ENCODE measurements at places on chromosomes 7 and 10. TPM values are rescaled to one million over a fixed set of nuclear protein-coding genes. Genes with fewer than 3 reads are reported as not detected.

EXOC6 gene
- 8.5 TPM for total RNA-seq

CARD11 gene
- not detected for total RNA-seq

DNA sequence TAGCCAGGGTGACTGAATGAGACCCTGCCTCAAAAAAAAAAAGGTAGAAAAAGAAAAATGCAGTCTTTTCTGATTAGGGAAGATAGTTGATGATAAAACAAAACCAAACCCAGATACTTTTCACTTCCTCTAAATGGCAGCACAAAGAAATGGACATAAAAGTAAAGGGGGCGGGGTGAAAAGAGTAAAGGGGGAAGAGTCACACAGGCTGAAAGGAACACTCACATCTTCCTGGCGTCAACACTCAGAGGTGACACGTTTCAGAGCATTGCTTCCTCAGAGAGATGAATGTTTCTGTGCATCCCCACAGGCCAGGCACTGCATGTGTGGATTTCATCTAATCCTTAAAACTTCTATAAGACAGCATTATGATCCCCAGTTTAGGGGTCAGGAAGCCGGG lies 81.2 kb downstream of the HIPK2 start:
- no peak for DNase-seq

GRCh38 chr10:129814681-129815646 lies 149.1 kb downstream of the EBF3 start:
- no peak for DNase-seq

DNA sequence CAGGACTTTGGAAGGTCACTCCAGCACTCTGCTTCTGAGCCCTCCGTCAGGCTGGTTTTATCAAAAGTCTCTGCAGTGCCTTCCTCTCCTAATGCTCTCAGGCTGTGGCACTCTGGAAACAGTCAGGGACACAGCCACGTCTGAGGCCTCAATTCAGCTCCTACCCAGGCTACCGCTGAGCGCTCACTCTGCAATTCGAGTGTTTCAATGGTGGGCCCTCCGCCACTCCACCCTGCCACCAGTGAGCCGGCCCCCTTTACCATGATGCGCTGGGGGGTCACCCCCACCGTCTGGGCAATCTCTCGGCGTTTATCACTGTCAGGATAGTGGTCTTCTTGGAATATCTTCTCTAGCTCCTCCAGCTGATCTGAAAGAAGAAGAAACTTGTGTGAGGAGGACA lies 3.5 kb downstream of the NOBOX start:
- DNase-seq: no peak

DNA sequence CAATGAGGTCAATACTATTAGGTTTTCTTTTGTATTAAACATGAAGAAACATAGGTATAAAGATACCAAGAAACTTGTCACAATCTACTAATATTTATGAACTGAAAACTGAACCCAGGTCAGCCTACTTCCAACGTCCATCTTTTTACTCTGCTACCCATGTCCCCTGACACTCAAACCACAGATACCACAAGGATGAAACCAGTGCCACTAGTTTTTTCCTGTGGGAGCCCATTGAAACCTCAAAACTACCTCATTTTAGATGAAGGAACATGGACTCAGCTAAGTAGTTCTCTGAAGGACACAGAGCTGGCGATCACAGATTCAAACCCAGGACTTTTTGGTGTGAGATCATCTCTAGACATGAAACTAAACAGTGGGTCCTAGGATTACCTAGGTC lies 6.8 kb downstream of the TET1 start:
- no peak for DNase-seq

- no peak for DNase-seq
Observed at GRCh38 chr10:129652021-129652420, 185.0 kb downstream of the MGMT start.

DNA sequence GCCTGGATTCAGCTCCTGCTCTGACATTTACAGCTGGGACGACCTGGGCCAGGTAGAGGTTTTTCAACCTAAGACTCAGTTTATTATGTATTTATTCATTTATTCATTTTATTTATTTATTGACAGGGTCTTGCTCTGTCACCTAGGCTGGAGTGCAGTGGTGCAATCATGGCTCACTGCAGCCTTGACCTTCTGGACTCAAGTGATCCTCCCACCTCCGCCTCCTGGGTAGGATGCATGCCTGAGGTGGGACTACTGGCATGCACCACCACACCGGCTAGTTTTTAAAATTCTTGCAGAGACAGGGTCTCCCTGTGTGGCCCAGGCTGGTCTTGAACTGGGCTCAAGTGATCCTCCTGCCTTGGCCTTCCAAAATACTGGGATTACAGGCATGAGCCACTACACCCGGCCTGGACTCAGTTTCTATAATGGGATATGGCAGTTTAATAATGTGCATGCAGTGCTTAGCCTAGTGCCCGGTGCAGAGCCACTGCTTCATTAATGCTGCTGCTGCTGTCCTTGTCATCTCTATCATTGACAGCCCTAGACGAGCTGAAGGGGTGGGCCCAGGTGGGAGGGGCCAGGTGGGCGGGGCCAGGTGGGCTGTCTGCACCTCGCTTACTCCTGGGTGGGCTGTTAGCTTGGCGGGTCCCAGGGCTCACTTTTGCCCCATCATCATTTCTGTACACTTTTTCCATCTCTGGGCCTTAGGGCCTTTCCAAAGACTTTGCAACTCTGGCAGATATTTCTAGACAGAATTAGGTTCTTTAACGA lies 92.6 kb downstream of the LHPP start:
- DNase-seq: no peak

DNA sequence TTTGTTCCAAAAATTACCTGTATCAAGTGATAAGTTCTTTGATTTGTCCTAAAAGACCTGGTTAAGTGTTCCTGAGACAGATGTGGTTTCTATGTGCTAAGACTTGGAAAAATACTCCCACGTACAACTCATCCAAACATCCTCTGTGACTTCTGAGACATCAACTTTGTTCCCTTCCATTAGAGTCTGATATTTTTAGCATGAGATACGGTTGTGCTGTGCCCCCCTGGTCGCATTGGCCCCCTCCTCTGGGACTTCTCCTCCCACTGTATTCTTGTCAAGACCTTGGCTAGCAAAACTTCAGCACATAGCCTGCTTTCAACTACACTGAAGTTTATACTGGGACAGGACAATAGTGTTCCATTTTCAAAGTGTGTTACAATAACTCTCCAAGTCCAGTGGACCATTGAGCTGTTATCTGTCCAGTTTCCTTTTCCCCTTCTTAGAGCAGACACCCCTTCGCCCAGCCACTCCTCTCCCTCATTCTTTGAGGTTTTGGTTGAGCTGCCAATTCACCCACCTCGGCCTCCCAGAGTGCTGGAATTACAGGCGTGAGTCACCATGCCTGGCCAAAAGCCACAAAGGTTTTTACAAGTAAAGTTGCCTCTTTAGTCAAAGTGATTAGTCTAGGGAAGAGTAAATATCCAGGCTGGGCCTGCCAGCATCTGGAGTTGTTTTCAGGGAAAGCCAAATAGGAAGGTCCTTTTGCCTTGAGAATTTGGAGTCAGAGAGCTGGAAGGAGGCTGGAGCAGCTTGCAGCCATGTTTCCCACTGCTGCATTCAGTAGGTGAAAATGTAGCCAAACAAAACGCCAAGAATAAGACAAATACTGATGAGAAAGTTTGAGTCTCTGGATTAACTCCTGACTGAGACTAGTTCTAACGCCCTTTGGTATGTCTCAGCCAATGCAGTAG lies 17.8 kb upstream of the PDLIM1 start:
- DNase-seq: peak; percentile 98

GRCh38 chr10:88440541-88440940 lies 142.6 kb downstream of the RNLS start:
- DNase-seq: no peak

GRCh38 chr10:84395581-84395980 lies 67.2 kb downstream of the CCSER2 start:
- DNase-seq: peak; percentile 44

- no peak for DNase-seq
Observed at GRCh38 chr7:7920481-7920880, 48.1 kb upstream of the GLCCI1 start.

DNA sequence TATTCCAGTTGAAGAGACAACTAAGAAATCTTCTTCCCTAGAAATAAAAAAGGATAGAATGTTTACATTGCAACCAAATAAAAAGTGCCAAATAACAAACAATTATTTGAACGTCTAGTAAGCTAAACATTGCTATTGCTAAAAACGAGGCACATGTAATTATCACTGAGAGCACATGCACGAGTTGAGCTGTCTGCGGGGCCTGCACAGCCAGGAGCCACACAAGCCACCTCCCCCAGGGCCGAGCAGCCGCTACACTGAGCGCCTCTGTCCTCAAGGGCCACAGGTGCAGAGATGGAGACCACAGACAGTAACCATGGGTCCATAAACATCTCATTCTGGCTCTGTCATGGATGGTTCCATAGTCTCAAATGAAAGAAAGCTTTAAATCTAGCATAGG lies 17.2 kb downstream of the NCAPG2 start:
- DNase-seq: no peak

- no peak for DNase-seq
Observed at GRCh38 chr10:96613576-96613975, 26.8 kb upstream of the TM9SF3 start.

DNA sequence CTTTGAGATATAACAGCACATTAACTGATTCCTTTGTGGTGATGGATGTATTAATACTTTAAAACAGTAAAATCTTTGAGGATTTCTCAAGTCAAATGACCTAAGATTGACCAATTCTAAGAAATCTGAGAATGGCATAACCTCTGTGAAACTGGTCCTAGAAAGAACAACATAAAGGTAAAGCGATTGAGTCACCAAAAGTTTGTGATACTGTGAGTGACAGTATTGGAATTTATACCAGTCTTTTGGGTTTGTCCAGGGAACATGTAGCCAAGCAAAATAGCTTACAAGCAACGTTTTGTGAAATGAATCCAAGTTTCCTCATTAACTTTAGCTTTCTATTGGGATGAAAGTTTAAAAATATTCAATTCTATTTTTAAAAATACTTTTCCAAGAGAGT lies 157.4 kb upstream of the TMEM196 start:
- DNase-seq: no peak

DNA sequence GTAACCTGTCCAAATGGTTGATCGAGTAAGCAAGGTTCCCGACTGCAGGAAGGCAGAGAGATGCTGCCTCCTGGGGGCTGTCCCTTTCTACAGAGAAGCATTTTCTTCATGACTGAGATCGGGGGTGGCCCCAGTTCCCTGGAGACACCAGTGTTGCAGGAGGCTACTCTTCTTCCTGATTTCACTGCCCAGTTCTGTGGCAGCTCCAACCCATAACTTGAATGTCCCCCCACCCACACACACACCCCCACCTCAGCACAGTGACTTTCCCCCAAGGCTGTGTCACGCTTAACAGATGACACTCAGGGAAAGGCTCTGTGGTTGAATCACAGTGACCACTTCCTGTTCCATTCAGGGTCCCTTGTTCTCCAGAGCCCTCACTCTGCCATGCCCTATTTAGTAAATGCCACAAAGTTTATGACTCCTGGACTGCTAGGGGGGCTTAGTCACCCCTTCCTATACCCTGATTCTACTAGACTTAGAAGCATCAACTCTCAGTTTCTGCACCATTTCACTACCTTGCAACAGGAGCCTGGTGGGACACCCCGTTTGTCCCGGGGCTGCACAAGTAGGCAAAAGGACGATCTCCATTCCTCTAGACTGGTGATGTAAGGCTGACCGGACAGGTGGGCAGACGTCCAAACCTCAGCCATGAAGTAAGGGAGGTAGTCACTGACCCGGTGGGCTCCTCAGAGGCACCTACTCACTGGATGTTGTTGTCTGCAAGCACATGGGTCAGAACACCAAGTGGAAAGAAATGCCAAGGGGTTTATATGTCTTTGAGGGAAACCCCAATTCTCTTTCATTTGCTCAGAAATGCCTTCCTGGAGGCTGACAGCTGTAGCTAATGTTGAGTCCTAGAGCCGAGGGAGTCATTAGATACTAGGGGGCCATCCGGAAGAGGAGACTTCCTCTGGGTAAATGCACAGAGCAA lies 31.3 kb upstream of the SMC3 start:
- peak; percentile 91 for DNase-seq

- peak; percentile 98 for DNase-seq
Observed at GRCh38 chr7:151599401-151600227, 79.9 kb upstream of the RHEB start.

GRCh38 chr10:30118590-30118989 lies 59.2 kb upstream of the JCAD start:
- no peak for DNase-seq

- DNase-seq: no peak
Observed at GRCh38 chr7:152541892-152542291, 106.1 kb upstream of the KMT2C start.
